ENCODE measurements at places on chromosomes 6 and 20.
A peak's percentile ranks its signal among the peaks of the same experiment; 100 is the strongest.

DNA sequence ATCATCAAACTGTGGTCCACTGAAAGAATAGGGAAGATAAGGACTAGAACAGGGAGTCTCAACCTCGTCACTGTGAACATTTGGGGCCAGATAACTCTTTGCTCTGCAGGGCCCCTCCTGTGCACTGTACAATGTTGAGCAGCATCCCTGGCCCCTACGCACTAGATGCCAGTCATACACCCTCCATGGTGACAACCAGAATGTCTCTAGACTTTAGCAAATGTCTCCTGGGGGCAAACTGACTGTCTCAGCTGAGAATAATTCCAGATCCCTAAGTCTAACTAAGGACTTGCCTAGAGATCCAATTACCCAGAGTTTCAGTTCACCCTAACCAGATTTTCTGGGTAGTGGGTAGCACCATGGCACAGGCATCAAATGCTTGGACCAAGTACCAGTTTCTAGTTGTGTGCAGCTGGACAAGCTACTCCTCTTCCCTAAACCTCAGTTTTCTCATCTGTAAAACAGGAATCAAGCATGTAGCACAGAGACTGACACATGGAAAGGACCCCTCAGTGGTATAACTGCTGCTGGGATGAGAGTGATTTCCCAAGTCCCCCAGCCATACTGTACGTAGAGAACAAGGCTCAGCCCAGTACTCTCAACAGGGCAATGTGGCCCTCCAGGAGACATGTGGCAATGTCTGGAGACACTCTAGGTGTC, 87.0 kb upstream of the NFATC2 start:
- no peak for DNase-seq

GRCh38 chr20:52303281-52303950, 111.8 kb upstream of the ZFP64 start:
- DNase-seq = peak; percentile 25

GRCh38 chr6:112245511-112246203, 8.7 kb downstream of the LAMA4 start:
- no peak for DNase-seq

DNA sequence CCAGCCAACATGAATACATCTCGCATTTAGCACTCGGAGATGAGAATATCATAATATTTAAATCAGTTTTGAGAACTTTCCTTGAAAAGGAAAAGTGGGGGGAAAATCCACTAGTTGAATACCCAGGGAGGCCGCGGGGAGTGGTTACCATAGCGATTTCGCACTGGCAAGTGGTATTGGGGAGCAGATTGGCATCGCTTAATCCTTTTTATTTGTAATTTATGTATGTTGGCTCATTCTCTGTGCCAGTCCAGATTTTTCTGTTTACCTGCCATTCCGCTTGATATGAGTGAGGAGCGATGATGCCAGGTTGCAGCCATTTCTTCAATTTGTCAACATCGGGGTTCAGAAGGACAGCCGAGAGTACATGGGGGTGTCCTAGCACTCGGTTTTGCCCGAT, 291.8 kb downstream of the ZNF217 start:
- no peak for DNase-seq
